ENCODE measurements at places on chromosomes 5 and 9. TPM values are rescaled to one million over a fixed set of nuclear protein-coding genes. Genes with fewer than 3 reads are reported as not detected.

TLX3 gene
- not detected for total RNA-seq

AQP3 gene
- total RNA-seq = 11.6 TPM

NFIB gene
- 68.9 TPM for total RNA-seq

SPATA9 gene
- total RNA-seq = 1.5 TPM

AK8 gene
- total RNA-seq = not detected

GPR150 gene
- 0.60 TPM for total RNA-seq

ANKRD20A1 gene
- total RNA-seq = 4.5 TPM

NKD2 gene
- 0.80 TPM for total RNA-seq

Data from transverse colon (tissue), 4 donors.